ENCODE measurements at places on chromosomes 4 and X.

- no peak for DNase-seq
These were observed 460.6 kb downstream of the NAF1 start for GRCh38 chr4:162706051-162706450.

DNA sequence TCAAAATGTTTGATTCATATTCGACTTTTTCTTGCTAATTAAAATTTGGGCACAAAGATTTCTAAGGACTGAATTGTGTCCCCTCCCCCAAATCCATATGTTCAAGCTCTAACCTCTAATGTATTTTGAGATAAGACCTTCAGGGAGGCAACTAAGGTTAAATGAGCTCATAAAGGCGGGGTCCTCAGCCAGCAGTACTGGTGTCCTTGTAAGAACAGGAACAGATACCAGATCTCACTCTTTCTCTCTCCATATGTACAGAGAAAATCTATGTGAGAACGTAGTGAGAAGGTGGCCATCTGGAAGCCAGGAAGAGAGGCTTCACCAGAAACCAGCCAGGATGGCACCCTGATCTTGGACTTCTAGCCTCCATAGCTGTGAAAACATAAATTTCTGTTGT, 116.9 kb downstream of the VEGFC start:
- DNase-seq = no peak

DNA sequence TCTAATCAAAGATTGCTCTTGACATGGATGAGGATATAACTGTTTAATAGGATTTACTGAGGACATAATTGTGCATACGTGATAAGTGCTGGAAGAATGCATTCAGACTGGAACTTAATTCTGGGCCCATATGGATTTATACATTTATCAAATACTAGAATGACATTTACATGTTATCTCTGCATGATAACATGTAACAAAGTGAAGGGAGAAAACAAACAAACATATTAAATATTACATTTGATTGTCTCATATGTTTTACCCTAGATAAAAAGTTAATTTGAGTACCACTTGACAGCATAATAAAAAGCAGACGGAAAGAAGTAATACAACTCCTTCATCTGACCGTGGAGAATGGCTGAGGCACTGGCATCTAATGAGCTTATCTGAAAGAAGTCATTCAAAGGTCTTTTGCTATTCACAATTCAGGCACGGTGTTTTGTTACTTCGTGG, 297.8 kb downstream of the PPP3CA start:
- no peak for DNase-seq

DNA sequence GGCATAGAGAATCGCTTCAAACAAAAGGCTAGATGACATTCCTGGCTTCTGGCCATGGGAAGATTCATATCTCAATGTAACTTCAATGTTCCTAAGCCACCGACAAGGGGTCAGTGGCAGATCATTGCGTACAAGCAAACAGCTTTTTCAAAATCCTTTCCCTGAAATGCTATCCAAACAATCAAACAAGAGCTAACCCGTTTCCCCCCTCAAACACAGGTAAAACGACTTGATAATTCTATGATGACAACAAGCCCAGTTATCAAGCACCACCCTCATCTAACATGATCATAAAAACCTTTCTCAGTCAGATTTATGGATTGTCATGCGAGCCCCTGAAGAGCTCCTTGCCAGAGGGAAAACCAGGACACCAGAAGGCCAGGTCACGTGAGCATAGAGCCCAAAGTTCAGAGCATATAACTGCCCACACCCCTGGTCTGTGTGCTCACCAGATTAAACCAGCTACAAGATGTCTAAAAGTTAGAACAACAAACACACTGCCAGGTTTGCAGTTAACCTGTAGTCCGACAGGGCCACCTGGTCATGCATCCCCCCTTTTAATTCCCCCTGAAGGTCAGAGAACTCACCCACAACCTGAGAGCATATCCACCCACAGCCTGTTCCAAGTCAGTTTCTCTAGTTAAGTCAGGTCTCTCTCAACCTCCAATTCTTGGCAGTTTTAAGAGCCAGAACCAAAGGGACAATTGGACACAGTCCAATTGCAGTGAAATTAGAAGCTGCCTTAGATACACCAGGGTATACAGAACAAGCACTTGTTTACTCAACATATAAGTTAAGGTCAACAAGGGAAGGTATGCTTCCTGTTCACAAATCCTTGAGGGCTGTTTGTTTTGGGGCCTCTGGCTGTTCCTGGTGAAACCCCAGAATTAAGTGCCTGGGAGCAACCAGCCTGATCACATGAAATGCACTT, 248.1 kb upstream of the PPARGC1A start:
- DNase-seq = no peak

GRCh38 chrX:48936429-48937053, 17.7 kb upstream of the PIM2 start:
- DNase-seq = no peak

All from D341Med (cell line).